ENCODE measurements at places on chromosomes 2 and 18.
A peak's percentile ranks its signal among the peaks of the same experiment; 100 is the strongest.

GRCh38 chr18:63881851-63882250 lies 5.7 kb upstream of the SERPINB2 start:
- DNase-seq, result no peak

DNA sequence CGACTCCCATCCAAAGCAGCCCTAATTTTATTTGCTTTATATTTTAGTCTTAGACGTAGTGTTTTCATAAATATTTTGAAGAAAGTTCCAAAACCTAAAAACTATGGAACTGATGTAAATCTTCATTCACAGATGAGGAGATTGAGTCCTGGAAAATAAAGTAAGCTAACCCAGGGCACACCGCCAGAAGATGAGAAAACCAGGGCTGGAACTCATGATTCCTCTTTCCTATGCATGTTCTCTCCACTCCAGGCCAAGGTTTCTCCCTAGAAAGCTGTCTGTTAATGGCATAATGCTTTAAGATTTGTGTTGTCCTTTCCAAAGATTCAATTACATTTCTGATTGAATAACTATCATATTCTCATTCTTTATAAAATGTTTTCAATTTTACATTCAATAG lies 78.4 kb upstream of the ZC3H15 start:
- no peak for DNase-seq

GRCh38 chr2:126315828-126316227 lies 340.1 kb upstream of the GYPC start:
- DNase-seq, result no peak

GRCh38 chr2:137826373-137827372 lies 137.6 kb upstream of the HNMT start:
- no peak for DNase-seq

- no peak for DNase-seq
Observed at GRCh38 chr2:206225435-206226232, 48.8 kb upstream of the ZDBF2 start.

- DNase-seq, result no peak
Observed at GRCh38 chr18:50281972-50282520, 723 bp upstream of the MBD1 start.

DNA sequence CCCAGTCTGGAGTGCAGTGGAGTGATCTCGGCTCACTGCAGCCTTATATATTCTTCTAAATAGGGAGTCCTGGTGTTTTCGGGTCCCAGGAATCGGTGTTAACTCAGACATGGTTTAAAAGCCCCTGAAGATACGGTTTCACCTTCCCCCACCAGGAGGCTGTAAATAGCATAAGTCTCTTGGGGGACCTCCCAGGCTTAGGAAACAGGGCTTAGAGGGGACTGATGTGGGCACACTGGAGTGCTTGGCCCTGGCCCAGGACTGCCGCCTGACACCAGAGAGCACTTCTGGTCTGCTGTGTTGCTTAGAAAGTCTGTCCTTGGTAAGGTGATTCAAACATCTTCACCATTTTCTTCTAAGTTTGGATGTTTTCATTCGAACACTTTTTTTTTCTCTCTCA lies 39.7 kb upstream of the MAP4K4 start:
- DNase-seq, result no peak

DNA sequence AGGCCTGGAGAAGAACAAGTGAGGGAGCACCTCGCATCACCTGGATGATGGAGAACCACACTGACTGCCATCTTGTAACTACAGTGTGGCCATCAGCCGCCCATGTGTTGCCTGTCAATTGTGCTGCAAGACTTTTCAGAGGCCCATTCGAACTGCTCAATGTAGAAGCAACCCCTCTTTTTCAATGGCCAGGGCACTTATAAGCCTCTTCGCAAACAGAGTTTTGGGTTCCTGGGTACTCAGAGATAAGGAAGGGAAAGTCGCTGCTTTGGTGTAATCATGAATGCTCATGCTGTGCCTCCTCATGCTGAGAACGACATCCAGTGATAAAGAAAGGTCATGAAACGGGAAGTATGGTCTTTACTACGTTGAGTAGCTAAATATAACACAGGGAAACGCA lies 143.9 kb upstream of the SLC39A10 start:
- DNase-seq, result no peak

GRCh38 chr2:161990036-161990435 lies 84.0 kb downstream of the DPP4 start:
- no peak for DNase-seq

DNA sequence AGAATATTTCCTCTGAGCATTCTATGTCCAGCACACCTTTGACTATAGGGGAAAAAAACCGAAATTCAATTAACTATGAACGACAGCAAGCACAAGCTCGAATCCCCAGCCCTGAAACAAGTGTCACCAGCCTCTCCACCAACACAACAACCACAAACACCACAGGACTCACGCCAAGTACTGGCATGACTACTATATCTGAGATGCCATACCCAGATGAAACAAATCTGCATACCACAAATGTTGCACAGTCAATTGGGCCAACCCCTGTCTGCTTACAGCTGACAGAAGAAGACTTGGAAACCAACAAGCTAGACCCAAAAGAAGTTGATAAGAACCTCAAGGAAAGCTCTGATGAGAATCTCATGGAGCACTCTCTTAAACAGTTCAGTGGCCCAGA lies 79.4 kb upstream of the FAM117B start:
- no peak for DNase-seq

DNA sequence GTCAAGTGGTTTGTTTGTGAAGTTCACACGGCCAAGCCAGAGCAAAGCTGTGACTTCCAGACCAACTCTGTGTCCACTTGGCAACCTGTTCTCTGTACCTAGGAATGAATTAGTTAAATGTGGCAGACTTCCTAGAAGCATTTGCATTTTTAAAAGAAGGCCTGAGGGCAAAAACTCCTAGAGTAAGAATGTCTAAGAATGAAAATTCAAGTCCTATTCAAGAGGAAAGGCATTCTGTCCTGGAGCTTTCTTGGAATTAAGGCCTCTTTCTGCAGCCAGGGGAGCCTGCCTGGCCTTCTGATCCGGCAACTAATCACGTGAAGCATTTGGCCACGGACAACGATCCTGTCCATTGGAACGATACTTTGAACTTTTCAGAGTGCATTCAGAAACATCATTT lies 155.0 kb downstream of the SETBP1 start:
- DNase-seq, result no peak

DNA sequence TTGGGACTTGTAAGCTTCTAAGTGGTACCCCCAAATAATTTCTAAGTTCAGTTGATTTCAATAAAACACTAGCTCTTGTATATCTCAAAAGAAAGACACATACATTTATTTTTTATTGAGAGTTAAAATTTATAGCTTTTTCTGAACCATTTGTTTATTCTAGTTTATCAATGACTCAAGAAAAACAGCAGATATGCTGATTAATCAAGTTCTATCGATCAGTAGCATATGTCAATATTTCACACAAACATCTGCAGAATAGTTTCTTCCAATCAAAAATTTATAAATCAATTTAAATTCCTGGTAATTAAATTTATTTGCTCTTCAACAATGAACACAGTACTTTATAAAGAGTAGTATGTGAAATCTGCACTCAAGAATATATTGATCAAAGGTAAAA lies 5.3 kb downstream of the FIGN start:
- no peak for DNase-seq

GRCh38 chr18:28432339-28432738 lies 255.4 kb upstream of the CDH2 start:
- no peak for DNase-seq

- DNase-seq, result no peak
Observed at GRCh38 chr2:28610583-28611201, 114.8 kb downstream of the PLB1 start.

DNA sequence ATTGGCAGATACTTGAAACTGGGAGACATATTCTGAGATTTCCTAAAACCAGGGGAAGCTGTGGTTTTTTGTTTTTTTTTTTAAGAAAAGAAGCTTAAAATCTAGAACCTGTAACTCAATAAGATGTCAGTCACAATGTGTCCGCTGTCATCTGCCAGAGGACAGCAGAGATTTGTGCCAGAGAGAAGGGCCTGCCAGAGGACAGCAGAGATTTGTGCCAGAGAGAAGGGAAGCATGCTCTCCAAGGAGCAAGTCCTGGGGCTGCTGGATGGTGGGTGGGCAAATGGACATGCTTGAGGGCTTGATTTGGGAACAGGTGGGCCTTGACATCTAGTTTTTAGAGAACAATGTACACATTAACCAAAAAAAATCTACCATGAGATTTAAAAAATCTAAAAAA lies 77.9 kb downstream of the CCDC93 start:
- no peak for DNase-seq

DNA sequence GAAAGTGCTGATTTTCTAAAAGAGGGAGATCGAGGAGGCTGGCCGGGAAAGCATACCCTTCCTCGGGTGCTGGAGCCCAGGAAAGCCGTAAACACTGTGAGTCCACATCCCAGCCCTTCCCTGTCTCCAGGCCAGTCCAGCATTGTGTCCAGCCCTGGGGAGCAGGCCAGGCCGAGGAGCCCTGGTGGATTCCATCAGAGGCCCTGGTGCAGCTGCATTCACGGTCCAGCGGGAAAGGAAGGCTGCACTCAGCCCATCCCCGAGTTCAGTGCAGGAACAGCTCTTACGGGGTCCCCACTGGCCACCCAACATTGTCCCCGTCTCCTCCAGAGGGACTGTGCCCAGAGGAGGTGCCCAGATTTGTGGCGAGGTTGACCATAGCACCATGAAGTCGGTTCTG lies 218.6 kb downstream of the KLHL29 start:
- no peak for DNase-seq

DNA sequence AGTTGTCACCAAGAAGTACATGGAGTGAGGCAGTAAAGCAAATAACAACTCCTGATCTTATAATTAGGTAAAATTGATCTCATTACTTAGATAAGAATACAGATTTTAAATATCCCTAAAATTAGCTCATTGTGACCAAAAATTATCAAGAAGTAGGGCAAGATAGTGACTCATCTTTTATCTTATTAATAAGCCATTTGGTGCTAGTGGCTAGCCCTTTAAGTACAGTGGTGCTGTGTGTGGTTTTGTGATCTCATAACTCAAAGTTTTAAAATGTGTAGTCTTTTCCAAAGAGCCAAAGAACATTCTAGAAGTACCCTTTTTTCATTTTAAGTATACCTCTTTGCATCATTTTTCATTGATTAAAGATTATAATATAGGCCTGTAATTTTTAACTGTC lies 569.4 kb upstream of the SETBP1 start:
- DNase-seq, result no peak

- DNase-seq, result peak; percentile 33
Observed at GRCh38 chr2:161238560-161239325, 69.5 kb upstream of the PSMD14 start.

GRCh38 chr2:58991357-58991756 lies 750.2 kb upstream of the FANCL start:
- no peak for DNase-seq

DNA sequence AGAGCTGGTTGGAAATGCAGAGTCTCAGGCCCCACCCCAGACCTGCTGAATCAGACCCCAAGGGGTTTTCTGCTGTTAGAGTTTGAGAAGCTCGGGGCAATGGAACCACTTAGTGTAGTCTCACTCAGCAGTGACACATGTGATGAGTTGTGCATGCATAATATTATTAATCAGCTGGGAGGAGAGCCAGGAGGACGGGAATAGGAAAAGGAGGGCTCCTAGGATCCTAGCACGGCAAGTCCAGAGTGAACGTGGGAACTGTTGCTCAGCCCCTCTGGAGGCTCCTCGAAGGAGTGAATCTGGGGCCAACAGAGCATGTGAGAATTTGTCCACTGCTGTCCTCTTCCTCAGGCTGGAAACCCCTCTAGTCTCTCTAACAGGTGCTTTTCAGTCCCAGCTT lies 87.1 kb downstream of the HS1BP3 start:
- no peak for DNase-seq

DNA sequence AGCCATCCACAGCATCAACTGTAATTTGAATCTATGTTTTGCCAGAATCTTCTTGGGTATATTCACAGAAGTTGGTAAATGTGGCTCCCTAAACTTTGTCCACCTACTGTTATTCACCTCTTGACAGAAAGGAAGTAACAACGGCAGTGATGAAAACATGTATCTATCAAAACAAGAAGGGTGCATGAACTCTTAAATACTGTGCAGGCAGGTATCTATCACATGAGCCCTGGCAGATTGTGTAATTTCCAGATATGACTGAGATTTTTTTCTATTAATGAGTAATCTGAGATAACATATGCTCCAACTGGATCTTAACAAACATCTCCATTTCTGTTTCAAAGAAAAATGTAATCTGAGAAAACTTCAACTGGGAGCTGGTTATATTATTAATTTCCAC lies 36.6 kb downstream of the SFT2D3 start:
- DNase-seq, result no peak

DNA sequence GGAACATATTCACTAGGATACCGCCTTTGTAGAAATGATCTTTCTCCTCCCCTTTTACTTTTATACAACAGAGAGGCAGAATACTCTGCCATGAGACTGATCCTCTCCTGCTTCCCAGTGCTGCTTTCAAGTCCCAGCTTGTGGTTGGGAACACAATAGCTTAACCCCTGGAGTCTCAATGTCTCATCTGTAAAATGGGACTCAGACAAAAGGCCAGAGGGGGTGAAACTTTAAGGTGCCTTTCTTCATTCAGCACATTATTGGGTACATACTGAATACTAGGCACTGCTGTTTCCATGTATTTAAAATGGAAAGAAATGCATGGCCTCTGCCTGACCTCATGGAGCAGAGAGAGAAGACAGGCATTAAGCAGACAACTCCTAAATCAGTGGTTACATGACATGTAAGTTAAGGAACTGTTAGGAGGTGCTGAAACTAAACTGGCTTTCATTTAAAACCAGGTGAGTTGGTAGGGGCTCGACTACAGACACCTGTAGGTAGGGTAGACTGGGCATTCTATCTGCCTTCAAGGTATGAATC lies 53.8 kb downstream of the MAP4K4 start:
- no peak for DNase-seq

GRCh38 chr2:3246928-3247714 lies 130.5 kb downstream of the EIPR1 start:
- no peak for DNase-seq

GRCh38 chr2:176157499-176158185 lies 535 bp downstream of the HOXD3 start:
- DNase-seq, result no peak

DNA sequence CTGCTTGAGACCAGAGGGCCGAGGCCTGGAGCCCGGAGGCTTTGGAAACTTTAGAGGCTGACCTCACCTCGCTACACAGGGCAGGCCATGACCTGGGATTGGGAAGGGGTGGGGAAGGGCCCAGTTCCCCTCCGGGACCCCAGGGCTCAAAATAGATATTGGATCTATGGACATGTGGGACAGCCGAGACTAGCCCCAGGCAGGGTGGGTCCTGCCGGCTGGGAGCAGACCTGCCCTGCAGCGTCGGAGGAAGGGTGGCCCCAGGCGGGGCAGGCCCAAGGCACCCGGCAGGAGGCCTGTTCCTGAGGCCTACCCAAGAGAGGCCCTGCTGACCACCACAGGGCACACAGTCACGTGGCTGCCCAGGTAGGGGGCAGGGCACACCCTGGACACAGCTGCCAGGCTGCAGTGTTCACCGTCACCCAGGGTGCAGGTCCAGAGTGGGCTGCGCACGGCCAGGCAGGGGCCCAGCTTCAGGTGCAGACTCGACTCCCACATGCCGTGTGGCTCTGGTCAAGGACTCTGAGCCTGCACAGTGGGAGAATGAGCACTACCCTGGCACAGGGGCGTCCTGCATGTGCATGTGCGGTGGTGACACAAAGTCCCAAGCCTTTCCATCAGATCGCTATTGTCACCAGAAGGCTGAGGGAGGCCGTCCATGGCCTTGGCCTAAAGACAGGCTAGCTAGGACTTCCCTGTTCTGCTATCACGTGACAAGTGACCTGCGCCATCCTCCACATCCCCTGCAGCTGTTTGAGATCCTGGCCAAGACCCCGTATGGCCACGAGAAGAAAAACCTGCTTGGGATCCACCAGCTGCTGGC lies 13.2 kb downstream of the ANO7 start:
- DNase-seq, result no peak

- DNase-seq, result no peak
Observed at GRCh38 chr2:151947813-151948165, 119.6 kb upstream of the ARL5A start.

- DNase-seq, result no peak
Observed at GRCh38 chr2:47389692-47390091, 13.3 kb upstream of the MSH2 start.
